ENCODE measurements at places on chromosomes 3 and 15. TPM values are rescaled to one million over a fixed set of nuclear protein-coding genes. Genes with fewer than 3 reads are reported as not detected.

- no peak for DNase-seq
These were observed 3.7 kb downstream of the ISL2 start for GRCh38 chr15:76340198-76340802.

DNA sequence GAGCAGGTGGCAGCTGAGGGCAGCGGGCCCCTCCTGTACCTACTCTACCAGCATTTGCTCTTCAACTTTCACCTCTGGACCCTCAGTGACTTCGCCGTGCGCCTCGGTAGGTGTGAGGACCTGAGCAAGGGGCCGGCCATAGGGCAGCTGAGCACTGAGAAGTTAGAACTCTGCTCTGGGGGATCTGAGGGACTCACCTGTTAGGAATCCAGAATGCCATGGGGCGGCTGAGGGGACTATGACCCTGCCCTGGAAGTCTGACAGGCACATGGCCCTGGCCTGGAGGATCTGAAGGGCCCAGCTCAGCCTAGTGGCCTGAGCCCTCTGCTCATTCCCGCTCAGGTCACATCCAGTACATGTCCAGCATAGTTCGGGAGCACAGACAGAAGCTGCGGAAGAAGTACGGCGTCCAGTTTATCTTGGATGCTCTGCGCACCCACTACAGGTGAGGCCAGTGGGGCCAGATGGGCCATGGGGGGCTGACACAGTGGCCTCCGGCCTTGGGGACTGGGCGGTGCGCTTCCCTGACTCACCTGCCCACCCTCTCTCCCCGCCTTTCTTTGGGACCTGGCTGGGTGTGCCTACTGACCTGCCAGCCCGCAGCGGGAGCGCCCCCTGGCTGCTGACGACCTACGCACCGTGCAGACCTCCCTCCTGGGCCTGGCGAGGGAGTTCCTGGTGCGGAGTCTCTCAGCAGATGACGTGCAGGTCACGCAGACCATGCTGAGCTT lies 18.8 kb downstream of the NBEAL2 start:
- peak; percentile 87 for DNase-seq

GRCh38 chr15:95194746-95195145 lies 963.4 kb downstream of the MCTP2 start:
- DNase-seq = no peak

- no peak for DNase-seq
These were observed 22.3 kb downstream of the HACL1 start for GRCh38 chr3:15579051-15579450.

DNA sequence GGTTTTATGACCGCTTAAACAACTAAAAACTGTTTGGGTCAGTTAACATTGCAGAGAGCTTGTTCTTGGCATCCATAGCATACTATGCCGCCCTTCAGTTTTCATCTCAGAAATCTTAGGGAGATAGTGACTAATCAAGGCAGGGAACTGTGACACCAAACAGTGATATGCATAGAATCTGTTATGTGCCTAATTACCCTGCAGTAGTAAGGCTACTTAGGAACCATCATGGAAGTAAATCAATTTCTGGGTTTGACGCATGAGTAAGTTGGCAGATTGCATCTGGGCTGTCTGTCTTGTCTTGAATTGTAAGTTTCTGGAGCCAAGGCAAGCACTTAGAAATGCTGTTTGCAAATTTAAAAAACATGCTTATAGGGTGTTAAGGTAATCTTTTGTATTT lies 22.5 kb downstream of the KCTD6 start:
- DNase-seq = no peak

The BFSP2 gene
- not detected for total RNA-seq

The BDH1 gene
- total RNA-seq = 128 TPM
